ENCODE measurements at places on chromosomes 3 and 15. TPM values are rescaled to one million over a fixed set of nuclear protein-coding genes. Genes with fewer than 3 reads are reported as not detected.

Gene TMEM212
- not detected for total RNA-seq

Gene ZPLD1
- total RNA-seq, result not detected

Gene GOLGA6D
- not detected for total RNA-seq

Gene IREB2
- 49.8 TPM for total RNA-seq

Gene NRROS
- not detected for total RNA-seq

Gene RHOV
- 7.3 TPM for total RNA-seq

Gene CLDN16
- not detected for total RNA-seq

Gene CADPS
- not detected for total RNA-seq

Gene CCR9
- not detected for total RNA-seq

Gene ACAN
- total RNA-seq, result 0.88 TPM

Gene NAALADL2
- total RNA-seq, result 0.34 TPM

Gene CORO2B
- 3.0 TPM for total RNA-seq

Gene PLIN1
- total RNA-seq, result 0.12 TPM

Gene SRGAP3
- 0.59 TPM for total RNA-seq

Gene LRRC31
- not detected for total RNA-seq

Gene FRMD4B
- total RNA-seq, result 1.1 TPM

Gene AADAC
- total RNA-seq, result 14.2 TPM
